IPS DF 19.7 (cell line): ENCODE measurements at places on chromosomes 2 and 18.

DNA sequence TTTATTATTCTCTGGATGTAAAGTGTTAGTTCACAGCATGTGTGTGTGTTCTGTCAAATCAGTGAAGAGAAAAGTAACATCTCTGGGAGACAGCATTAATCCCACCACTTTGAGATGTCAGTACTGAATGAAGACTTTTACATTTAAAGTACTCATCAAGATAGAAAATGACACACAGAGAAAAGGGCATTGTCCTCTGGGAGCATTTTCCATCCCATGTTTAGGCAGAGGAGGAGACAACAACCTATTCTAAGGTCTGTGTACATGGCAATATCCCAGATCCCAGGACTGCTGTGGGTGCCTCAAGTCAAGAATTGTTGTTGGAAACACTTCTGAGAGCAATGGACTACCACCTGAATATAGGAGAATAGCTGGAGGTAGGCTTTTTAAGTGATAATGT, 201.5 kb downstream of the PPP1R1C start:
- DNase-seq, result no peak

DNA sequence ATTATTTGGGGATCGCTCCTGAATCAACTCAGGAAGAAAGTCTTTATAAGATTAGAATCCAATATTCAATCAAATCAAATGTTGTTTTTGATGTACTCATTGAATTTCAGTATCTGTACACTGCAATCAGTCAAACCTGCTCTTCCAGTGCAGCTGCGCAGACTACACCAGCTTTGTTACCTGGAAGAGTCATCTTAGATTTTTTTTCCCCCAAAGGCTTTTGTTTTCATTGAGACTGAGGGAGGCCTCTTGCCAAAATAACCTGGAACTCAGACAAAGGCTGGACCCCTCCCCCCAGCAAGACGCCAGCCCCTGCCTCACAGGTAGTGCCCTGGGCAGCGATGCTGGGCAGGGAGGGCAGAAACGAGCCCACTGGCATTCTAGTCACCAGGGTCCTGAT, 74.8 kb downstream of the ARHGEF4 start:
- no peak for DNase-seq

GRCh38 chr2:118773826-118774225, 73.6 kb downstream of the EN1 start:
- DNase-seq, result no peak

DNA sequence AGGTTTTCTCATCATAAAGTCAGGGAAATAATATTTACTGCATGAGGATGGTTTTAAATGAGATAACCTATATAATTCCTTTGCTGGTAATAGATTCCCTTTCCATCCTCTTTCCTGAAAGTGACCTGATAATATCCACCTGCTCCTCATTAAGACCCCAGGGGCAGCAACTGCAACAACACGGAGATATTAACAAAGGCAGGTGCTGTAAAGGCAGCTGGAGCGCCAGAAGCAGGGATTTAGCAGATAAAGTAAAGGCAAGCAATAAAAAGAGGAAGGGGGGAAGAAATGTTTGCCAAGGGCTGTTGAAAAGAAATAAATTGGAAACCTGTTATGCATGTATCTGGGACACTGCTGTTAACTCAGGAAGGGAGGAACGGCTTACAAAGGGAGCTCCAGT, 472.6 kb upstream of the KLHL29 start:
- no peak for DNase-seq

GRCh38 chr18:24659827-24660720, 199.6 kb downstream of the HRH4 start:
- no peak for DNase-seq

- DNase-seq, result no peak
These were observed 590.8 kb upstream of the ID2 start for GRCh38 chr2:8090748-8091700.

- DNase-seq, result no peak
These were observed 18.3 kb upstream of the CHCHD5 start for GRCh38 chr2:112566104-112566503.

GRCh38 chr2:232926431-232926939, 56.4 kb downstream of the SNORC start:
- DNase-seq, result no peak

- DNase-seq, result no peak
These were observed 112.4 kb downstream of the SPP2 start for GRCh38 chr2:234162861-234163260.

DNA sequence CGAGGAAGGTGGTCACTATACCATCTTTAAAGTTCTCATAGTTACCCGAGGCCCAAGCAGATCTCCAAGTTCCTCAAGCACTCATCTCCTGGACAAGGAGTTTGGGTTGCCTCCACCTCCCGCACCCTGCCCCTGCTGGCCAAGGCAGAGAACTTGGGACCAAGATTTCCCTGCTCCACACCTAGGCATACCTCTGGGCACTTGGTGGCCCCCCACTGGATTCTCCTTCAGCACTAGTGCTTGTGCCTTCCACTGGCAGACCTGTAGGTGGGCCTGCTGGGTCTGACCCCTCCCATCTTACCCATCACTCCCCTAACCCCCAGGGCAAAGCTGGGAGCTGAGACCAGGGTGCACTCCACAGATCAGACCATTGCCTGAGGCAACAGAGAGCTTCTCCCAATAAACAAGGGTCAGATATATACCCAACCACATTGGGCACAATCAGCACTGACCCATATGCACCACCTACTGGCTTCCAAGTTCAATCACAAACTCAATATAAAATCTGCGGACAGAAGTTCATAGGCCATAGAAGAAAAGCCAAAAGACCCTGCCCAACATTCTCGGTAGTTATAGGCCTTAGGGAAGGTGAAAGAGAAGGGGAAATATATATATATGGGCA, 244.2 kb downstream of the EXOC6B start:
- no peak for DNase-seq

DNA sequence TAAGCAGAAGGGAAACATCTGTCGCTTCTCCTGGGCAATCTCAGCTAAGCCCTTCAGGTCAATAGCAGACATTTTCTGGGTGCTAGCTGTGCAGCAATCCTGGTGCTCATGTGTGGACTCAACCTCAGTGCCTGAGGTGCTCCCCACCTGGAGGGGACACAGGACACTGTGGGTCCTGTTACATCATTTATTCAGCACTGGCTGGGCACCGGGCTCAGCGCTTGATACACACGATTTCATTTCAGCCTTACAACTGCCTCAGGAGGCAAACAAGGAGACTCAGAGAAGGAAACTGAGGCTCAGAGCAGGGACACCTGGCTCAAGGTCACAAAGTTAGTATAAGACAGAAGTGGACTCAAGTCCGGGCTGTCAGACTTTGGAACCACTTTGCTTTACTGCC, 46.7 kb downstream of the MARCO start:
- no peak for DNase-seq

DNA sequence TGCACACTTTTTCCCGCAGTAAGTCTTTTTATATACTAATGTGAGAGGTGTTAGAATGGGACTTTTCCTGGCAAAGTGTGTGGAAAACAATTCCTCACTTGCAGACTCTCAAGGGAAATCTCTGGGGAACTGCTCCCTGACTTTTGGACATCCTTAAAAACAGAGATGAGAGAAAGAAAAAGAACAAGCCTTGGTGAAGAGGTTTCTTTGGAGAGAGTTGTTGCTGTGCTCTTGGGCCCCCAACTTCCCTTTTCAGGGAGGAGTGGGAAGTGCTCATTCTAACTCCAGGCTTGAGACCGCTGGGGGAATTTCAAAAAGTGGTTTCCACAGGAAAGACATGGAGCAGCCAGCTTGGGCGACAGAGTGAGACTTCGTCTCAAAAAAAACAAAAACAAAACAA, 142.6 kb upstream of the SPRED2 start:
- DNase-seq, result no peak

DNA sequence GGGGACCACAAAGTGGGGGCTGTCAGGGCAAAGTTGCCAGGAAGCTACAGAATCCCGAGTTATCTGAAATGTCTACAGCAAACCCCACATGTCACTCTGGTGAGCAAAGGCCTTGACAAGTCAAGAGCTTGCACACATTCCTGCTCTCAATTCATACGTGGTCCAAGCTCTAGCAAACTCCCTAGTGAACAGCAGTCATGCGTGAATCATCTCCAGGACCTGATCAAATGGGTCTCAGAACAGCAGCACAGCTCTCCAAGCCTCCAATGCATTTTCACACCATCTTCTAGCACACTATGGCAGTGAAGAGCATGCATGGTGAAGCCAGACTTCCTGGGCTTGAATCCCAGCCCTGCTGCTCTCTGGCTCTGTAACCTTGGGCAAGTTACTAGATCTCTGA, 68.5 kb downstream of the MYO5B start:
- no peak for DNase-seq

GRCh38 chr2:128442053-128442751, 123.5 kb upstream of the HS6ST1 start:
- DNase-seq, result no peak

DNA sequence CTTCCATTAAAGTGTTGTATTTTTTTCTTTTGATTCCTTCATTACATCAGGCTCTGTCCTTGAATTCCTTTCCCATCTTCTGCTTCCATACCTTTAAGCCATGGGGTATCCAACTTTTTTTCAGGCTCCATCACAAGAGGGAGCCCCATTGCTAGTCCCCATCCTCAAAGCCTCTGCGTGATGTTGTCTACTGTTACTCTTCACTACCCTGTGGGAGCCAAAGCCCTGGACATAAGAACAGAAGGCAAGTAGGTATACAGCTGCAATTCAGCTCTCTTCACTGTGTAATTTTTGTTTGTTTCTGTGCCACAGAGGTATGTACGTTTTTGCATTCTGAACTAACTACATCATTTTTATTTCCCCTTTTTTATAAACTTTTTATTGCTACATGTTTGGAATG, 36.6 kb upstream of the CCNYL1 start:
- no peak for DNase-seq

DNA sequence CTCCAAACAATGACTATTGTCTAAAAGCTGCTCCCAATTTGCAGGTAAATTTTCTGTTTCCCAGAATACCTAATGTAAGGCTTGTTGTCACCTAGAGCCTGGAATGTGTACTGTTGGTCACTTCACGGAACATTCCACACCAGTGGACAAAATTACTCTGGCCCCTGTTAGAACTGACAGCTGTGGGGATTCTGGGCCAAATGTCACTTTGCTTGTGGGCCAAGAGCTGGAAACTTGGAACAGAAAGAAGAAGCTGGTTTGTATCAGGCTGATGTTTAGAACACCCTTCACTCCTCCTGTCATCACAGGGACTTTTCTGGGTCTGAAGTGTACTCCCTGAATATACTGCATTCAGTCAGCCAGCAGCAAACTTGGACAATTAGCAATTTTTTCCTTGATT, 495.6 kb upstream of the SYT4 start:
- no peak for DNase-seq

DNA sequence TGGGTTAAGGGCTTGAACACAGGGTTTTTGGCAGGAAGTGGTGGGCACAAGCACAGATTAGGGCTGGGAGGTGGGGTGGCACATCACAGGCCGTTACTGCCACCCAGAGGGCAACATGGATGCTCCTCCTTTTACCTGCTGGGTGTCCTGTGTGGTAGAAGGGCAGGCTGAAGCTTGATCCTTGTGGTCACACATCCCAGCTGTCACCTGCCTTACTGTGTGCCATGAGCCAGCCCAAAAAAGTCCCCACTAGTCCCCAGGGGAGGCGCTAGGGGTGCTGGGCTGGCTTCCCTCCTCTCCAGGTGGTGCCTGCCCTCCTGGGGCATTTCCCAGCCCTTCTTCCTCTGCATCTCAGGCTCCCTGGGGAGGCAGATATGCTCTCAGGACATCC, 50.5 kb upstream of the ALPP start:
- DNase-seq, result no peak

- no peak for DNase-seq
These were observed 40.2 kb downstream of the MRPL33 start for GRCh38 chr2:27811768-27812167.

GRCh38 chr2:99490623-99491461, 1.0 kb upstream of the REV1 start:
- DNase-seq, result no peak

DNA sequence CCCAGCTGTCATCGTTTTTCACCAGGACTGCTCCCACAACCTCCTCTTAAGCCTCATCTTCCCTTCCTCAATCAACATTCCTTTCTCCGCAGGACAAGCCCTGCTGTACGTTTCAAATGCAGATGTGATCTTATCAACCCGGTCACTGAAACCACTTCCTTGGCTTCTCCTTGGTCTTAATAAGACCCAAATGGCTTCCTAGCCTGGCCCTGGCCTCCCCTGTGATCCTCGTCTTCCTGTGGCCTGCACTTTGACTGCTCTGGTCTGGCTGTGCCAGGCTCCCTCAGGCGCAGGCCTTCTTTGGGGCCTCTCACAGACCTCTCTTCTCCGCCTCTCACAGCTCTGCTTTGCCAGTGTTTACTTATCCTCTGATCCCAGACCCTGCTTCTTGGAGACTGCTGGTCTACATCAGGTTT, 4.7 kb upstream of the ADNP2 start:
- peak; percentile 50 for DNase-seq

DNA sequence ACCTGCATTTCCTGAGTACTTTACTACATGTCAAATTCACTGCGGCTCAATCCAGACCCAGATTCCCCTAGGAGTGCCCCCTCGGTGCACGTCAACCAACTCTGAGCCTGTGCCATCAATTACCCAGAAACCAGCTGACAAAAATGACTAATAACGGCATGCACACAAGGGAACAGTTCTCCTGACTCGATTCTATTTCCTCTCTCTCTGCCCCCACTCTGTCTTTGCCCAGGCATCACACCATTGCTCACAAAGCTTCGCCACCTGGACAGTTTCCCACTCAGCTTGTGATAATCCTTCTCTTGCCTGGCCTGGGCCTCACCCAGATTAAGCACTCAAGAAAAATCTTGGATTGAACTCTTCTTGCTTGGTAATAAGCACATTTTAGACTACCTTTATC, 115.3 kb upstream of the NDUFV2 start:
- DNase-seq, result no peak

GRCh38 chr2:134137182-134137611, 116.7 kb upstream of the MGAT5 start:
- DNase-seq, result no peak

DNA sequence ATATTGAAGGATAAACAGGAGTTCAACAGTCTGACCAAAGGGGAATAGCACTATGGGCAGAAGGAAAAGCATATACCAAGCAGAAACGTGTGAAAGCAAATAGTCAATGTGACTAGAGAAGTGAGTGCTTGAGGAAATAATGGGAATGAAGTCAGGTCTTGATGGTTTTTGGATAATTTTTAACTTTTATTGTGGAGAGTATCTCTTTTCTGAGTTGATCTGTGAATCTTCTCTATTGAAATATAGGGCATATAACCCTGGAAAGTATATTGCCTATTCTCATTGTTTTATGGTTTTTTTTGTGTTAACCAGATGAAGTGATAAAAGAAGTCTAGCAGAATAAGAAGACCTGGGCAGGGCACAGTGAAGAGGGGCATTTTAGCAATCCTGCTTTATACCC, 16.4 kb upstream of the FABP1 start:
- no peak for DNase-seq

DNA sequence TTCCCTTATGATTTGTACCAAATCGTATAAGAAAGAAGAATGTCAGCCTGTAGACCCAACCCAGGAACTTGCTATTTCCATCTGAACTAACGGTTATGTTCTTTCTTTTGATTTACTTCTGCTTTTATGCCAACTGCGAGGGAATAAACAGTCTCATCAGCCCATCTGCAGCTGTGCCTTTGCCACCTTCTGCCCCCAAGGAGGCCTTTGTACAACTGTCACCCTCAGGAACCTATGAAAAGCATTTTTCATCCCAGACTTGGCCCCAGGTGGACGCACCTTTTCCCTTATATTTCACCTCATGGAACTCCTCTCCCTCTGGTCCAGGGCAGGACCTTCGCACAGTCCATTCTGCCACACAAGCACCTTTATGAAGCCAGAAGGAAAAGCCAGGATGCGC, 109.8 kb downstream of the AOX1 start:
- DNase-seq, result no peak

GRCh38 chr18:7824970-7825369, 257.9 kb downstream of the PTPRM start:
- DNase-seq, result no peak
